Amygdala (tissue), 56 donors: ENCODE measurements at places on chromosomes 13 and 19.

- no peak for DNase-seq
These were observed 109.2 kb upstream of the MCF2L start for GRCh38 chr13:112859817-112860190.

DNA sequence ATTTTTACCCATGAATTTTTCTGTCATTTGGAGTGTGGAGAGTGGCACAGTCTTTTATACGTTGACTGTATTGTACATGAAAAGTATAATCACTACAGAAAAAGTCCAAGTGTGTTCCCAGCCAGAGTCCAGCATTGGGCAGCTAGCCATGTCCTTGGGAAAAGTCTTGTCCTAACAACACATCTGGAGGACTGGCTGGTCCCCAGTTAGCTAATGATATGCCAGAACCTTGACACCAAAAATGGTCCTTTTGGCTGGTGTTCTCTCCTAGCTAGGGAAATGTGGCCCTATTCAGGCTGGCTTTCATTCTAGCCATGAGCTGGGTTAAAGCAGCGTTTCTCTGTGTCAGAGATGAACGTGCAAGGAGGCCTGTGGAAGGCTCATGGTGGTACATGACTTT, 98.9 kb downstream of the ESD start:
- DNase-seq = no peak

DNA sequence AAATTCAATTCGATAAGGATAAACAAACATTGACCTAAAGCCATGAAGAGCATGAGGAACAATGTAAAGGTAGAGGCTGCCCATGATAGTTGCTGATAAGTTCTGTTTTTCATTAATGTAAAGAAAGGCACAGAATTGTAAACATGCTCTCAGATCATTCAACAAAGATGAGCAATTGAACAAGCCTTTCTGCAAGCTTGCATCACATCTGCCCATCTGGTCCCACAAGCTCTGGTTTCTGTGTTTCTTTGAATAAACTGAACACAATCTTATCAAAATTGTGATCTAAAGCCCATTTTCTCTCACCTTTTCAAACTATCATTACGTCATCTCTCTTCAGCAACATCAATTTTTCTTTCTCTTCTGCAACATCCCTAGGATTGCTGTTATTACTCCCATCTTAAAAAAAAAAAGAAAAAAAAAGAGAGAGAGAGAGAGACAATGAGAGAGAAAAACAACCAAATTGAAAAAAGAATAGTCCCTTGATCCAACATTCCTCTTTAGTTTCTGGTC, 487.2 kb upstream of the GPC6 start:
- no peak for DNase-seq

DNA sequence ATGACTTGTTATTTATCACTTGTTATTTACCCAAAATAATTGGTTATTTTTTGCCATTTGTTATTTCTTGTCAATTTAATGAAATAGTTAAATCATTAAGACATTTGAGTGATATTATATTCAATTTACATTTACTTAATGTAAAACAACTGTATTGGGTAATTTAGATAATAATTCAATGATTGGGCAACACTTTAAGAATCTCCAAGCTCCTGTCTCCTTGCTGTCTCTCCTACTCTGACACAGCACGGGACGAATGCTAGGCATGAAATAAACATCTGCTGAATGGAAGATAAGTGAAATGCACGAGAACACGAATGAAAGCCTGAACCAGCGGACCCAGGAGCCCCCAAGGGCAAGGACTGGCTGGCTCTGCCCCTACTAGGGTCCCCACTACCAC, 5.7 kb upstream of the PPP6R1 start:
- no peak for DNase-seq

DNA sequence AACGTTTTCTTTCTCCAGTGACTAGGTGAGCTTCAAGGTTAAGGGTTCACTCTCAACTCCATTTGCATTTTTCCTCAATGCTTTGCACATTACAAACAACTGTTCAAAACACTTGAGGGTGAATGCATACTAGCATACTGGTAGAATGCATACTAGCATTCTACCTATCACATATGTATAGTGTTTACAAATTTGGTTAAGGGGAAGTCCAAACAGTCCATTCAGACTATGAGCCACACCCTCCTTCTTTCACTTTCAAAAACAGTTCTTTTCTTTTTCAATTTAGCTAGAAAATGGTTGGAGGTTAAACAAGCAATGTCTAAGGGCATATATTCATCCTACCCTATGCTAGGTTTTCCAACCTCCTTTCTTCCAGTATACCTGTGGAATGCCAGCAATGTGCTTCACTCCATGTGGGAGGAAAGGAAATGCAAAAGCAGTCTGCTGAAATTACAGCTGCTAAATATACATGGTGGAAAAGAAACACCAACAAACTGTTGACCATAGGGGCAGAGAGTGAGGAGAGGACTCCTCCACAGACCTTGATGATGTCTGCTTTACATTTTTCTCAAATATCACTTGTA, 102.6 kb downstream of the DOCK9 start:
- DNase-seq = no peak

DNA sequence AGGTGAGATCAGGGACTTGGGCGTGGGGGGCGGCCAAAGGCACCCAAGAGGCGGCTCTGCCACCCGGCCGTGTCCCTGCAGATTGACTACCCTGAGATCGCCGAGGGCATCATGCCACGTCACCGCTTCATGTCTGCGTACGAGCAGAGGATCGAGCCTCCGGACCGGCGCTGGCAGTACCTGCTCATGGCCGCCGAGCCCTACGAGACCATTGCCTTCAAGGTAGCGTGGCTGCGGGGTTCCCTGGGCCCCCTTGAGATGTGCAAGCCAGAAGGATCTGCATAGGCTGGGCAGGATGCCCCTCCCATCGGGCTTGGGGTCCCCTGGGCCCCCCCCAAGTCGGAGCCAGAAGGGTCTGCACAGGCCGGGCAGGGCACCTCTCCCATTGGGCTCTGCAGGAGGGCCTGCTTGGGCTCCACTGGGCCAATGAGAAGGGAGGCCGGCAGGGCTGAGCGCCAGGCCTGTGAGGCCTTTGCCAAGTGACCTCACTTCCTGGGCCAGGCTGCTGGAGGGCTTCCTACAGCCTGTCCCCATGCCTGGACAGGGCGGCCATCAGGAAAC, 2.2 kb upstream of the AMH start:
- peak; percentile 45 for DNase-seq

DNA sequence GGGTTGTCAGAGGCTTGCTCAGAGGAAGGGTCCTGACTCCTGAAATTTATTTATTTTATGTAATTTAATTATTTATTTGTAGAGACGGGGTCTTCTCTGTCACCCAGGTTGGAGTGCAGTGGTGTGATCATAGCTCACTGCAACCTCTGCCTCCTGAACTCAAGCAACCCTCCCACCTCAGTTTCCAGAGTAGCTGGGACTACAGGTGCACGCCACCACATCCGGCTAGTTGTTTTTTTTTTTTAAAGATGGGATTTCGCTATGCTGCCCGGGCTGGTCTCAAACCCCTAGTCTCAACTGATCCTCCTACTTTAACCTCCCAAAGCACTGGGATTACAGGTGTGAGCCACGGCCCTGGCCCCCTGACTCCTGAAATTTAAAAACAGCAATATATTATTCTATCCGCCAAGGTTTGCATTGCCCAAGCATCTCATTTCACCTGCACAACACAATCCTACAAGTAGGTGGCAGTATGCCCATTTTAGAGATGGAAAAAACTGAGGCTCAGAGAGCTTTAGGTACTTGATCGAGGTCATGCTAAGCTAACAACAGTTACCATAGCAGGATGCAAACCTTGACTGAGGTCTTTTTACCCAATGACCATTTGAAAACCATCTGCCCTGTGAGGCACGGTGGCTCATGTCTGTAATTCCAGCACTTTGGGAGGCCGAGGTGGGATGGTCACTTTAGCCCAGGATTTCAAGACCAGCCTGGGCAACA, 18.1 kb downstream of the ARHGEF18 start:
- DNase-seq = no peak

DNA sequence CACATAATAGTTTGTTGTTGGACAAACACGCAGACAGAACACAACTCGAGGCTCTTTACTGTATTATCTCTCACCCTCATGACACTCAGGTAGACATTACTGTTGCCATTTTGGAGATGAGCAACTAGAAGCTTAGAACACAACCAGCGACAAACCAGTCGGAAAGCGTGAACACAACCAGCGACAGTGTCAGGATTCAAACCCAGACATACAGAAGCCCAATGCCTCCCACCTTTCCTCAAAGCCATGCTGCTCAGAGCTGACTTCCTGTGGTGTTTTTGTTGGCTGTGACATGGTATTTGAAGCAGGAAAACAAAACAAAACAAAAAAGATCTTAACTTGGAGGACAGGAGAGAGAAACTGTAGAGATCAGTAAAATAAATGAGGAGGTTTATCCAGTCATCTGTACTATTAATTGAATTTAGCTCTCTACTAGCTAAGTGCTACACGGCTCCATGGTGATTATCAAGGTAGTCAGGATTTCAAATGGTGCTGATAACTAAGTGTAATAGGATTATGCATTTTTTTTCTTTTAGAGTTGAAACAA, 92.1 kb downstream of the STARD13 start:
- no peak for DNase-seq

- no peak for DNase-seq
These were observed 411.7 kb downstream of the KCNRG start for GRCh38 chr13:50426927-50427326.

DNA sequence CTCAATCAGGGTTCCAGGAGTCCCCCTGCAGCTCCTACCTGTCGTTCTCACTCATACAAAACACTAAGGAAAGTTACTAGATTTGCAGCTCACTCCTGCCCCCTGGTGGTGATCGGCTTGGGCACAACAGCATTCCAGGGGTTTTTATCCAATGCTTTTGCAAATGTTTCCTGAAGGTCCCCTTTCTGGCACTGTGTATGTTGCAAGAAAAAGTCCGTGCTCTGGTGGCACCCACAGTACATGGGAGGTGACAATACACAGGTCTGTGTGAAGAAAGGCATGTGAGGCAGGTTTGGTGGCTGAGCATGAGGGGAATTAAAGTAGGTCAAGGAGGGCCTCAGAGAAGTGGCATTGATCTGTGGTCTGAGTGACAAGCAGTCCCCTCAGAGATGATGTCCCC, 8.6 kb upstream of the TYK2 start:
- DNase-seq = peak; percentile 70

DNA sequence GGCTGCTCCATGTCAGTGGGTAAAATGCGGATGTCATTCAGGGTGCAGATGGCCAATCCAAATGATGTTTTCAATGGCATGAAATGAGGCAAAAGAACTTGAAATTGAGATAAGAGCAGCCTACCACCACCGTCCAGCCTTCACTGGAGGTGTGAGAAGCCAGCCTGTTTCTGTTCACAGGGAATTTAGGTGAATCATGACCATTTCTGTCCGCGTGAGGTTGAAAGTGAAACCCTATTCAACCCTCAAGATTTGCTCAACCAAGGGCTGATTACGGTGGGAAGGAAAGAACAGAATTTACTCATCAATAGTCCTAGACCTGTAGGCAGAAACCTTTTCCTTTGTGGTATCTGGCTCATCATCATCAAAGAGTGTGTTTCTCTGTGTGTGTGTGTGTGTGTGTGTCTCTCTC, 370.7 kb downstream of the COG6 start:
- DNase-seq = no peak

DNA sequence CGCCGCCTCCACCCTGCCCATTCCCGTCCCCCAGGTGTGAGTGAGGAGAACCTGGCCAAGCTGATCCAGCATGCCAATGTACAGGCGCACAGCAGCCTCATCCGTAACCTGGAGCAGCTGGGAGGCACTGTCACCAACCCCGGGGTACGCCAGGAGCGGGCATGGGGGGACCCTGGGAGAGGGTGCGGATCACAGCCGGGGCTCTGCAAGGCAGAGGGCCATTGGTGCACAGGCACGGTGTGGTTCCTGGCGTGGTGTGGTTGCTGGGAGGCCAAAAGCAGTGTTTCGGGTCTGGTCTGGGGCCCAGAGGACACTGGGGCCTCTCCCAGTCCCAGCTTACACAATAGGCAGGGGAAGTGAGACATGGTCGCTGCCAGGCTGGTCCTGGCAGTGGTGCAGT, 8.3 kb downstream of the STXBP2 start:
- DNase-seq = no peak

DNA sequence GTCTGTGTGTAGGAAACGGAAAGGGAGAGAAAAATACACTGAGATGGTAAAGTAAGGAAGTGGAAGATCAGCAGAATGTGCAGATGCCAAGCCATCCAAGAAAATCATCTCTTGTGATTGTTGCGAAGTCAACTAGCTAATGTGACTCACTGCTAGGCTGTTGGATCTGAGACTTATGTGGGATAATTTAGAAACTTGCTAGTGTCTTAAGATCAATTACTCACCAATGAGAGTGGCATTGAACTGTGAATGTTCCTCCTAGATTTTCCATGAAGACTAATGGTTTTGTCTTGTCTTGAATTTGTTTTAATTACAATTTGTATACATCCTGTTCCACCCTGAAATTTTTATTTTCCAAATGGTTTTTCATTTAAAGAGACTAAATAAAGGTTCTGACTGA, 771.6 kb downstream of the EFNB2 start:
- no peak for DNase-seq

- no peak for DNase-seq
These were observed 102.6 kb upstream of the SERP2 start for GRCh38 chr13:44271031-44271455.

DNA sequence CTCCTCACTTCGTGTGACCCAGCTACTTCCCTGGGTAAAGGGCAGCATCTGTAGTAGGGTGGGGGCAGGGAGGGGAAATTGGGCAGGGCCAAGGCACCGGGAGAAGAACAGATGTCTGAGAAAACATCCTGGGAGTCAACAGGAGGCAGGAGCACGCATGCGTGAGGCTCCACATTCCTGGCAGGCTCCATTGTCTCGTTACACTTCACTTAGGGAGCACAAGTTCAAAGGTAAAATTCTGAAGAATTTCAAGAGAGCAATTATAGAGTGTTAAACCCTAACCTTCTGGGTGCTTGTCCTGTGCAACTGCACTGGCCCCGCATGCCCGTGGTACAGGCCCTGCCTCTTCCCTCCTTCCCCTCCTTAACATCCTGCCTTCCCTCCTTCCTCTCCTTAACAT, 79.6 kb upstream of the POMP start:
- DNase-seq = no peak

GRCh38 chr13:106402866-106403265, 132.6 kb downstream of the EFNB2 start:
- DNase-seq = no peak

GRCh38 chr19:51750400-51751094, 1.1 kb downstream of the FPR1 start:
- no peak for DNase-seq

- DNase-seq = no peak
These were observed 87.6 kb downstream of the RNF17 start for GRCh38 chr13:24851546-24851945.

DNA sequence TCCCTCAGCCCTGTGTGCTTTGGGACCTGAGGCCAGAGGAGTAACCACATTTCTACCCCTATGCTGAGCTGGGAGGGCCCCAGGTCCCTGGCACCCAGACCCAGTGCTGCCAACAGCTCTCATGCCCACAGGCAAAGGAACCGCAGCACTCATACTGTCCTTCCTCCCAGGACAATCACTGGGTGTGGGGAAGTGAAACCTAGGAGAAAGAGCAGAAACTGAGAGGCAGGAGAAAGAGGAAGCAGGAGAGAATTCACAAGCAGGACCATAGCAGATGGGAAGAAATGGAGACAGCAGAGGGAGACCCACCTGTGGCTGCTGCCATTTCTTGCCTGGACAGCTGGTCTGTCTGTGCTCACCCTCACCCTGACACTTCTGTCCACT, 18.9 kb downstream of the CCDC97 start:
- DNase-seq = no peak
